ENCODE measurements at places on chromosomes 7 and 10. TPM values are rescaled to one million over a fixed set of nuclear protein-coding genes. Genes with fewer than 3 reads are reported as not detected.

The GIMAP8 gene
- total RNA-seq: 69.7 TPM

DNA sequence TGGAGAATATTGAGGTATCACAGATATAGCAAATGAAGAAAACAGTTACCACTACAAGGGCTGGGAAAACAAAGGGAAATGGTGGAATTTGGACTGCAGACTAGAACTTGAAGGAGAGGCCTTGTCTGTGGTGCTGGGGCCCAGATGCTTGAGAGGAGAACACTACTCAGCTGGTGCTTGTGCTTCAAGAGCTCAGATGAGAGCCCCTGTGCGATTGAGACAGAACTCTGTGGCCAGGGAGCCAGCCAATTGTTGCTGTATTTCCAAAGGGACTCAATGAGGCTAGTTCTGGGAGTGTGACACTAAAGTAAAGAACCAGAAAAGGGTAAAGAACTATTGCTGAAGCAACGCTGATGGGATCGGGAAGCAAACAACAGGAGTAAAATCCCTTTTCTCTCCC is 406.5 kb upstream of the SEMA3D start:
- H3K4me3 ChIP-seq: no peak overlapping the region
- DNase-seq: no peak
- H3K36me3 ChIP-seq: no peaks in the 10 kb centered on the region
- no peaks in the 10 kb centered on the region for H3K27me3 ChIP-seq

The NPFFR1 gene
- total RNA-seq: 0.05 TPM

DNA sequence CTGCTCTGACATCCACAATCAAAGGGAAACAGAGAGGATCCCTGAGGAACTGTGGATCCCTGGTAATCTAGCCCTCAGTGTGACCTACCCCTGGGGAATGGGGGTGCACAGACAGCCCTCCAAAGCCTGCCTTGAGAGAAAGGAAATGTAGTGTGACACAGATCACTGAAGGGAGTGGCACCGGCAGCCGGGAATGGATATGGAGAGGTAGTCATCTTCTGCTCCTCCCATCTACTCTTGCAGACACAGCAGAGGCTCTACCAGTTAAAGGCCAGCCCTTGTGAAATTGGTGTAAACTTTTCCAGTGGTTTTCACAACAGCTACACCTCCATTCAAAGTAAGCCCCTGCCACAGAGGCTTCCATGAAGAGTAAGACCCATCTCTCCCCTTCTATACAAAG is 144.4 kb downstream of the PCDH15 start:
- H3K27ac ChIP-seq: no peak overlapping the region
- H3K4me1 ChIP-seq: no peaks in the 10 kb centered on the region
- DNase-seq: no peak
- H3K4me3 ChIP-seq: no peak overlapping the region
- no peaks in the 10 kb centered on the region for H3K36me3 ChIP-seq

DNA sequence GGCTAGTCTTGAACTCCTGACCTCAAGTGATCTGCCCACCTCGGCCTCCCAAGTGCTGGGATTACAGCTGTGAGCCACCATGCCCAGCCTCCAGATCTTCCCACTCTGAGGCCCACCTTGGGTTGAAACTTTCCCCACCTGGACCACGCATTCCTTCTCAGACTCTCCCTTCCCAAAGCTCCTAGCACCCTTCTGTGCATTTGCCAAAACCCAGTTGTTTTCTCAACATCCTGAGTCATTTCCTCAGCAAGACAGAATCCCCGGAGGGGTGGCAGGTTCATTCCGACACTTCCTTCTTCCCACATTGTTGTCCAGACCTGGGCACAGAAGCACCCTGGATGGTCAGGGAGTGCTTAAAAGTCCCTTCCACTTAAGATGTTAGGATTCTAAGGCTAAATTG is 28.9 kb downstream of the BAG3 start:
- no peak for DNase-seq
- H3K27ac ChIP-seq: no peak overlapping the region
- H3K4me3 ChIP-seq: no peak overlapping the region
- no peaks in the 10 kb centered on the region for H3K27me3 ChIP-seq
- peaks cover 5% of the 10 kb centered on the region for H3K4me1 ChIP-seq

The STEAP1 gene
- total RNA-seq: not detected

The SLC39A12 gene
- not detected for total RNA-seq

- no peaks in the 10 kb centered on the region for H3K36me3 ChIP-seq
- no peaks in the 10 kb centered on the region for H3K27me3 ChIP-seq
- H3K4me3 ChIP-seq: no peak overlapping the region
- no peak overlapping the region for H3K27ac ChIP-seq
- no peaks in the 10 kb centered on the region for H3K4me1 ChIP-seq
- no peak for DNase-seq
These were observed 276.5 kb downstream of the PTPRN2 start for GRCh38 chr7:158310924-158311666.

DNA sequence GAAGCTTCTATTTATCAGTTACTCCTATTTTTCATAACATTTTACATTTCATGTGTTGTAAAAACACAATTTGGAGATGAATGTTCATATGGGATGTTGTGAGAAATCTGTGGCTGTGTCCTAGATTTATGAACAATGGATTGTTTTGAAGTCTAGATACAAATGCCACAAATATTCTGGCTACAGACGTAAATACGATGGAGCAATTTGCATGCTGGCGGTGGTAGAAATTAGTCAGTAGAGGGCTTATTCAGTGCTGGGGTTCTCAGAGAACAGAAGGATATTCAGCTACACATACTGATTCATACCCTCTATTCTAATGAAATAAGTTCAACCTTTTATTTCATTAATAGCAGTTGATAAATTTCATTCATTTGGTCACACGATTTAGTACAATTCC is 48.8 kb downstream of the PLPP4 start:
- no peak overlapping the region for H3K4me3 ChIP-seq
- no peaks in the 10 kb centered on the region for H3K27me3 ChIP-seq
- H3K27ac ChIP-seq: no peak overlapping the region
- H3K36me3 ChIP-seq: no peaks in the 10 kb centered on the region
- no peaks in the 10 kb centered on the region for H3K4me1 ChIP-seq

GRCh38 chr7:116138202-116138801 is 72.0 kb upstream of the TES start:
- H3K4me3 ChIP-seq: no peak overlapping the region
- H3K4me1 ChIP-seq: no peaks in the 10 kb centered on the region
- H3K36me3 ChIP-seq: no peaks in the 10 kb centered on the region
- H3K27me3 ChIP-seq: peaks cover 2% of the 10 kb centered on the region
- H3K27ac ChIP-seq: no peak overlapping the region

GRCh38 chr10:27680006-27680557 is 65.5 kb downstream of the MKX start:
- H3K4me1 ChIP-seq: no peaks in the 10 kb centered on the region
- no peaks in the 10 kb centered on the region for H3K27me3 ChIP-seq
- H3K4me3 ChIP-seq: no peak overlapping the region
- no peaks in the 10 kb centered on the region for H3K36me3 ChIP-seq
- DNase-seq: no peak

DNA sequence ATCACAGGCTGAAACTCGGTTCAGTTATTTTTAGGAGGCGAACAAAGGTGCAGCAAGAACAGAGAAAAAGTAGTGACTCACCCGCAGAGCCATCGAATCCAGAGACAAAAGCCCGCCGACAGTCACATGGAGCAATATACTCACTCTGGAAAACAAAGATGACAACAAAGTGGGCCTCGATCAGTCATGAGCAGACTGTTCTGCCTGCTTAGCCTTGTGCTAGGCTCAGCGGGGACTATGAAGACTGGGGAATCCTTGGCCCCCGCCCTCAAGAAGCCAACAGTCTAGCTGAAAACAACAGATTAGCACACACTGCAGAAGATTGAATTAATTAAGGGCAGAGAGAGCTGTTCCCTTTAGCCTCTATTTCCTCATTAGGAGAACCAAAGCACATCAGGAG is 30.4 kb downstream of the XPNPEP1 start:
- peaks cover 11% of the 10 kb centered on the region for H3K4me1 ChIP-seq
- no peak for DNase-seq
- H3K36me3 ChIP-seq: no peaks in the 10 kb centered on the region
- no peak overlapping the region for H3K4me3 ChIP-seq

DNA sequence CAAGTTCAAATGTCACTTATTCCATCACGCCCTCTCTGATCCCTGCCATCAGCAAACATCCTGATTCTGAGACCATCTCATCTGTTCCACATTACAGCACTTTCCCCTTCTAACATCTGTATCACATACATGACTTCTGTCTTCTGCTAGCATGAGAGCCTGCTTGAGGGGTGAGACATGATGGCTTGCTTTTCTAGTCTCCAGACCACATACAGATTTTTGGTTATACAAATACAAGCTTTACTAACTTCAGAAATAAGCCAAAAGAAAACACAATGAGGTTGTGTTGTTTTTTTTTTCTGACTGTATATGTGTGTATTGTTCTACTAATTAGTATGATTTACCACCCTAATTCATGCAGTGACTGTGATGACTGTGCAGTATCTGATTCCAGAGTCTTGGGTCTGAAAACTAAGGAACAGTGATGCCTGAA is 34.3 kb downstream of the NAPEPLD start:
- no peak overlapping the region for H3K27ac ChIP-seq
- no peaks in the 10 kb centered on the region for H3K4me1 ChIP-seq
- no peaks in the 10 kb centered on the region for H3K36me3 ChIP-seq
- no peak overlapping the region for H3K4me3 ChIP-seq

DNA sequence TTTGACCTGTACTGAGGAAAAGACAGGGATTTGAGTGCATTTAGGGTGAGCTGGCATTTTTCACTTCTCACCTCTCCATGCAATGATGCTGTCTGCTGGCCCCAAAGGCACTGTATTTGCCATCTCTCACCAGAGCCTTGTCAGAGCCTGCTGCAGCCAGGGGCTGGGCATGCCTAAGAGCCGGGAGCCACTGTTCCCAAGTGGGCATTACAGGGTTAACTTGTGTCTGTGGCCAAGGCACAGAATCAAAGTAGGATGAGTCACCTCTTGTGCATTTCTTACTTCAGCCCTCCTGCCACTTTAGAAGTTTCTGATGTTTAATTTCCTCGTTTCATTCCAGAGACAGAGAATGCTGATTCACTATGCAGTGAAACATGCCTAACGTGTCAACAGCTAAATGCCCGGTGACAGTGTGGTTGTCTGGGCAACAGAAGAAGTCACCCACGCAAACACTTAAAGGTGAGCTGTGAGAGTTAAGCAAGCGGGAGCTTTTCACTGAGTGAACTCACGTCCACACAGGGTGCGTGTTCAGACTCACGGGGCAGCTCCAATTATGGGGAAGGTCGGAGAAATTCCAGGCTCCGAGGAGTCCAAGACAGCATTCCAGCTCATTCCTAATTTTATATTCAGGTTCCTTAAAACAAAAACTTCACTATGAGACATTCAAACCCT is 57.1 kb upstream of the IGFBP3 start:
- no peaks in the 10 kb centered on the region for H3K27me3 ChIP-seq
- no peak overlapping the region for H3K4me3 ChIP-seq
- no peaks in the 10 kb centered on the region for H3K4me1 ChIP-seq
- no peaks in the 10 kb centered on the region for H3K36me3 ChIP-seq
